NCI-H524 (cell line): ENCODE measurements at places on chromosomes 4 and X.
A peak's percentile ranks its signal among the peaks of the same experiment; 100 is the strongest.

DNA sequence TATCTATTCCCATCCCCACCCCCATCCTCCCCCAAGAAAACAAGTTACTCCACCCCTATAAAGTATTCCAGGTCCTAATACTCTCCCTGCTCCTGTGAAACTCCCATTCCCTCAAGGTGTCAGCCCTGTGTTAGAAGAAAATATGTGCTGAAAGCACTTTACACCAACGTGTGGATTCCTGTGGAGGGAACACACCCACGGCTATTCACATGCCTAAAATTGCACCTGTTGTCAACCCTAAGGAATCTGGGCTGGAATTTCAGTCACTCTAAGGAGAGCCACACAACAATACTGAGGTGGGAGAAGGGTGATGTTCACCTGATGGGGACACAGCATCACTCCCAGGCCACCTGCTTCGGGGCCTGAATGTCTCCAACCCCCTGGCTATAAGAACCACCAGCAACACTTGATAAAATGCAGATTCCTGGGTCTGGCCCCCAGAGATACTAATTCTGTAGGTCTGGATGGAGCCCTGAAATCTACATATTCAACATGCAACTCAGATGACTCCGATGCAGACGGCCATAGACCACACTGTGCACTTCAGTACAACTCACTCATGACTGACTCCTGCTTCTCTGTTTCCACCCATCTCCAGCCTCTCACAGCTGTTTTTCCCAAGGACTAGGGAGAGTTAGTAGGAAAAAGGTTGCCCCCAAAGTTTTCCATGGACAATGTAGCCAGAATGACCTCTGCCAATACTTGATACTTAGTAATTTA lies 15.8 kb downstream of the SCD5 start:
- DNase-seq = no peak

DNA sequence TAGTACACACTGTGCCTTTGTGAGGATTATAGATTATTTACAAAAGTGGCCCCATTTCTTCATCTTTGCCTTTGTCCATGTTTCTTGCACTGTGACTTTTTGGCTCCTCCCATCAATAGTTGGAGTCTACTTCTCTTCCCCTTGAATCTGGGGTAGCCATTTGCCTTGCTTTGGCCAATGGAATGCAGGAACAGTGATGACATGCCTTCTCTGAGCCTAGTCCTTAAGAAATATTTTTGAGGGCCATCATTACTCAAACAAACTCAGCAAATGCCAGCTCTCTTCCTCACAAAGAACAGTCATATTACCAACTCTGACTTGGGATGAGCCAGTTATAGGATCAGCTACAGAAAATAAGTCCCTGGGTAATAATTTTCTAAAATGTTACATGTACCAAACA lies 189.6 kb downstream of the FRMPD4 start:
- DNase-seq = no peak

DNA sequence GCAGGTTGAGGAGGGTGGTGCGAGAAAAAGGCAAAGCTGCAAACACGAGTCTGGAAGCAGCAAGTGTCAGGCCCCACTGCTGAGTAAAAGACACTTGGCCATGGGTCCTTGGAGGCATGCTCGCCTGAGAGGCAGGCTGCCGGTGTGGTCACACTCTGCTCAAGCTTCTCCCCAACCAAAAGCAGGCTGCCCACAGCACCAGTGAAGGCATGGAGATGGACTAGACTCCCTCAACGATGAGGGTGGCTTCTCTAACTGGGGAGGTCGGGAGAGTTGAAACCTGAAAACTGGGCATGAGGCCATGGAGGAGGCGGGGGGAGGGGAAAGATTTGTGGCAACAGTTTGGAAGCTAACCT lies 86.5 kb downstream of the ATG4A start:
- DNase-seq = no peak

DNA sequence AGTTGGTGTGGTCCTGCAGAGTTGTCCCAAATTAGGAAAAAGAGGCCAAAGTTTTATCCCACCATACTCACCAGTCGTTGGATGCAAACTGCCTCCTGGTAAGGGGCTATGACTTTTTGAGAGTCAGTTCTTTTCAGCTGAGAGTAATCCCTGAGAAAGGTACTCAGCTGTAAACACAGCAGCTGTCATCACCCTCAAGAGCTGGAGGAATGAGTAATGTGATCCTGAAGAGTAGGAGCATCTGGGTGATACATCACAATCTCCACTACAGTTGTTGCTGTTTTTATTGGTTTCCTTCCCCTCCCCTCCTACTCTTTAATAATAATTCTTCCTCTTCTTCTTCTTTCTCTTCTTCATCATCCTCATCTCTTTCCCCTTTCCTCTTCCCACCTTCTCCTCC lies 5.7 kb downstream of the MAGEE1 start:
- DNase-seq = peak; percentile 46

GRCh38 chrX:110004215-110004614 lies 1.3 kb downstream of the TMEM164 start:
- no peak for DNase-seq

DNA sequence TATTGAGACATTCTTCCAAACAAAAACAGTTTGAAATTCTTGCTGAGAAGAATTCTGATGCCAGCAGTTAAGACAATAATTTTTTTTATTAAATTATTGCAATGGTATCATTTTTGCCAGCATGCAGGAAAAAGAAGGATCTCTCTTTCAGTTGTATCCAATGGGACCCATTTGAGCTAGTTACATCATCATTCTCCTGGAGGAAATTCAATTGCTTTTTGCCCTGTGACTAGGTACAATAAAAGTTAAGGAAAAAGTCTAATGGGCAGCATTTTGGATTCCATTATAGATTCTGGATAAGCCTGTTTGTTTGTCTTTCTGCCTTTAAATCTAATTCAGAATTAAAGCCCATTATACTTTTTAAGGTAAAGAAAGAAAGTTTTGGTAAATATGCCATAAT lies 10.5 kb upstream of the FRYL start:
- no peak for DNase-seq

- no peak for DNase-seq
Measured at GRCh38 chr4:7956270-7956808, 16.7 kb upstream of the AFAP1 start.

GRCh38 chr4:48175806-48176205 lies 41.8 kb upstream of the TXK start:
- DNase-seq = no peak

DNA sequence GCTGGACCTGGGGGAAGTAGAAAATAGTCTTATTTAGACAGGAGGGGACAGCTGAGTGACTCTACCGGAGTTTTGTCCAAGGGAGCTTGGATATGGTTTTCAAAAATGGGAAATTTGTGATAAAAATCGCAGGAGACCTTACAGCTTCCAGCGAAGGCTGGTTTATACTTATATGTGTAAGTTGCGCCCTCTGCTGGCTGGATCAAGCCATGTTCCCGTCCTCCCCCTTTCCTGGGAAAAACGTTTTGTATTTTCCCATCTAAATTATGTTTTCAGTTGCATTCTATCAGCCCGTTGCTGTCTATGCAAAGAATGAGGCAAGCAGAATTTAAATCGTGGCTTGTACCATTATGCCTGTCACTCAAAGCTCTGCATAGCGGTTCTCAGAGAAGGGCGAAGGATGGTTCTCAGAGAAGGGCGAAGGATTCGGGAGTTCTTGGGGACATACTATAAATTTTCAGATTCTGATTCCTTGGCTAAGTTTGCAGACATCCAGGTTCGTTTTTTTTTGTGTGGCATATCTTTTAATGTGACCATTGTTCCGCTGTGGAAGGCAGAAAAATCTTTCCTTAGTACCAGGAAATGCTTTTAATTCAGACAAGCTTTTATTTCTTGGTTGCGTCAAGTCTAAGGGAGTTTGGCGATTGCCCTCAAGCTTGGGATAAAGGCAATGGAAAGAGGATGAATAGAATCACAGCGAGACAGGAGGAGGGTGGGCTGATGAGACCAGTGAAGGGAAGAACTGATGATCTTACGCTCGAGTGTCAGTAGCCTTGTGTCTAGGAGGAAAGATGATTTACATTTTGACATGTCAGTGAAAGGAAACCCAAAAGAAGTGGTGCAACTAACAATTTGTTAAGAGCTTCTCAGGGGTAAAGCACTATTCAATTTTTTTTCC lies 128.5 kb upstream of the ARX start:
- DNase-seq = peak; percentile 55

GRCh38 chr4:71429962-71430361 lies 91.1 kb downstream of the SLC4A4 start:
- DNase-seq = no peak

DNA sequence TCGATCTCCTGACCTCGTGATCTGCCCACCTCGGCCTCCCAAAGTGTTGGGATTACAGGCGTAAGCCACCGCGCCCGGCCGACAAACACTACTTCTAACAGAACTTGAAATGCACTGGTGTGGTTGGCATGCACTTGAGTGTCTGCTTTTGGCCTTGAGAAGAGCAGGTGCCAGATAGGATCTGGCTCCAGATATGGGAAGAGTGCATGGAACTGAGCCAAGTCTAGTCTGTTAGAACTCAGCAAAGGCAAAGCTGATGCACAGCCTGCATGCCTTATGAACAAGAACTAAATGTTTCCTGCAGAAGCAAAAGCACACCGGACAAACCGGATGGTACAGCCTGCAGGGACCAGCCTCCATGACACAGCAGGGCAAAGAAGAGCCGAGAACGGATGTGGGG lies 35.1 kb upstream of the TBL1X start:
- DNase-seq = no peak

DNA sequence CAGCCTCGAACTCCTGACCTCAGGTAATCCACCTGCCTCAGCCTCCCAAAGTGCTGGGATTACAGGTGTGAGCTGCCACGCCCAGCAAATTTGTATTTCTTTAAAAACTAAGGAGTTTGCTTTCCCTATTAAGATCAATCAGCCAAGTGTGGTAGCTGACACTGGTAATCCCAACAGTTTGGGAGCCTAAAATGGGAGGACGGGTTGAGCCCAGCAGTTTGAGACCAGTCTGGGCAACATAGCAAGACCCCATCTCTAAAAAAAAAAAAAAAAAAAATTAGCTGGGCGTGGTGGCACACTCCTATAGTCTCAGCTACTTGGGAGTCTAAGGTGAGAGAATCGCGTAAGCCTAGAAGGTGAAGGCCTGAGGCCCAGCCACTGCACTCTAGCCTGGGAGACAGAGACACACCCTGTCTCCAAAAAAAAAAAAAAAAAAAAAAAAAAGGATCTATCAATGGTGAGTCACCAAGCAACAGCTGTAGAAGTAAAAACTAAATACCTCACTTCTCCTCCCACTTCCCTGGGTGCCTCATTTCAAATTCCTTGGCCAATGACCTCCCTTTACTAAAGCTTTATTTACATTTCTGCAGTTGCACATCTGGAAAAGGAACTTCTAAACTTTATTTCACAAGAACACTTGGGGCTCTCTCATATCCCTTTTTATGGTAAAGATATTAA lies 54.5 kb downstream of the LDB2 start:
- no peak for DNase-seq

DNA sequence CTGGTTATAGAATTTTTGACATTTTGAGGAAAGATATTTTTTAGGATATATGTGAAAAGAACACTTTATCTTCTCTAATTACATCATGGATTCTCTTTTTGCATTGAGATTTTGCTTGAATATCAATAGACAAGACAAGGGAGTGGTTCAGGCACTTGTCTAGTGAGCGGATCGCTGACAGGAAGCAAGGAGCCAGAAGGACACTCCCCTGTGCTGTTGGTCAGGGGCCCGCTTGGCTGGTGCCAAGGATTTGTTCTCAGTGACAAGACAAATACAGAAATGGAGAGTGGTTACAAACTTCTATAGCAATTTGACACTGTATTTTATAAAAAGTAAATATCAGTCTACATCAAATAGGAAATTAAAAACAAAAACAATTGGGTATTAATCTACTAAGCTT lies 60.0 kb downstream of the SLC9B1 start:
- DNase-seq = no peak

DNA sequence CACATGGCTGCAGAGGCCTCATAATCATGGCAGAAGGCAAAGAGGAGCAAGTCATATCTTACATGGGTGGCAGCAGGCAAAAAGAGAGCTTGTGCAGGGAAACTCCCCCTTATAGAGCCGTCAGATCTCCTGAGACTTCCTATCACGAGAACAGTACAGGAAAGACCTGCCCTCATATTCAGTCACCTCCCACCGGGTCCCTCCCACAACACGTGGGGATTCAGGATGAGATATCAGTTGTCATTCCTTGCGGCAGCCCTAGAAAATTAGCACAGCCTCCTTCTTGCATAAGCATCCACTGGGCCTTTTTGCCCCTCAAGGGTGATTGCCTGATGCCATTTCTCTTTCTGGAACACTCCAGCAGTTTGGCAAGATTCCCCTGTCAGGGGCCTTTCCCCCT lies 61.7 kb upstream of the STX18 start:
- DNase-seq = no peak
